ENCODE measurements at places on chromosomes 2 and 18.

DNA sequence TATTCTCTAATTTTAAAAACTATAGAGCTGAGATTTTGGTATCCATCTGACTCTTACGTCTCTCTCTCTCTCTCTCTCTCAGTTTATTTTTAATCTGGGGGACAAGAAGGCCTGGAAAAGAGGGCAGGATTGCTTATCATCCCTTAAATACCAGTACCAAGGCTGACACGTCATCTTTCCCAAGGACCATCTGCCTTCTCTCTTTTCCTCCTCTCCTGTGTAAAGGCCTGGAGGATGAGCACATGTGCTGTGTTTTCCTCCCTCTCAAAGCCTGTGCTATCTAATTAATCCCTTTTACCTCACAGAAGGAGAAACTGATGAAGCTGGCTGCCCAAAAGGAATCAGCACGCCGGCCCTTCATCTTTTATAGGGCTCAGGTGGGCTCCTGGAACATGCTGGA lies 7.3 kb downstream of the IL37 start:
- DNase-seq: no peak

- DNase-seq: no peak
Measured at GRCh38 chr18:75962036-75962572, 532.9 kb downstream of the ZNF516 start.

- no peak for DNase-seq
Measured at GRCh38 chr2:207039225-207039624, 99.9 kb downstream of the CPO start.

GRCh38 chr2:190553254-190553653 lies 18.7 kb upstream of the NEMP2 start:
- DNase-seq: no peak

GRCh38 chr18:9787036-9787435 lies 78.9 kb downstream of the RAB31 start:
- DNase-seq: no peak

- DNase-seq: no peak
Measured at GRCh38 chr2:128305555-128306080, 13.1 kb downstream of the HS6ST1 start.

- no peak for DNase-seq
Measured at GRCh38 chr2:171244970-171245782, 84.5 kb upstream of the TLK1 start.

- DNase-seq: no peak
Measured at GRCh38 chr2:100944617-100945432, 57.3 kb upstream of the RPL31 start.

DNA sequence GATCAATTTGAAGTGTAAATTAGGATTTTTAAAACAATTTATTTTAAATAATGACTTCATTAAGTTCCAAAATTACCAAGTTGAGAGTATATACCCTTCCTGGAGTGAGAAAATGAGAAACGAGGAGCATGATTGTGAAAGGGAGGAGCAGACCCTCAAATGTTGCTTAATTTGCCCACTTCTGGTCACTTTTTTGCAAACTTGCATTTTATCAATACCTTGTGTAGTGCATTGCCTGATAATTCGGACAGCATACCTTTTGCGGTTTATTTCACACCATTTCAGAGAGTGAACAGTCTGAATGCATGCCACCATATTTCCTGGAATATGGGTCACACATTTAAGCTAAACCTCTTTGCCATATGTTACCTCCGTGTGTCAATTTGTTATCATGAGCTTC lies 669.7 kb downstream of the RNF144A start:
- no peak for DNase-seq

DNA sequence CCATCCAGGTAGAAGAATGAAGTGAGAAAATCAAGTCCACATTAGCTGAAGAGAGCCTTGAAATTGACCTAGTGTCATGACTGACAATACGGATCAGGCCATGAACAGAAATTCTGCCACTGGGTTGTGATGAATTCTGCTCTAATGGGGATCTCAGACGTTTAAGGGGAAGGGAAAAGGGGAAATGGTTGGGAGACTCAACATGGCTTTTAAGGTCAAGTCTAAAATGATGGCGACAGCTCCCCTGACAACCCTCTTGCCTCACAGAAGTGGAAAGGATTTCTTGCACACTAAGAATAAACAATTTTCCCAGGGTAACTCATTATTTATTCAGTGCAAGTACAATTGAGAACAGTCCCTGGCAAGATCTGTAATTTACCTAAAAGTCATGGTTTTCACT lies 302.5 kb upstream of the ACVR2A start:
- no peak for DNase-seq

GRCh38 chr2:52658598-52658997 lies 1109.0 kb upstream of the CHAC2 start:
- DNase-seq: no peak

- DNase-seq: no peak
Measured at GRCh38 chr2:4782647-4783046, 909.5 kb upstream of the SOX11 start.

GRCh38 chr2:46439582-46439981 lies 39.8 kb upstream of the TMEM247 start:
- DNase-seq: no peak

DNA sequence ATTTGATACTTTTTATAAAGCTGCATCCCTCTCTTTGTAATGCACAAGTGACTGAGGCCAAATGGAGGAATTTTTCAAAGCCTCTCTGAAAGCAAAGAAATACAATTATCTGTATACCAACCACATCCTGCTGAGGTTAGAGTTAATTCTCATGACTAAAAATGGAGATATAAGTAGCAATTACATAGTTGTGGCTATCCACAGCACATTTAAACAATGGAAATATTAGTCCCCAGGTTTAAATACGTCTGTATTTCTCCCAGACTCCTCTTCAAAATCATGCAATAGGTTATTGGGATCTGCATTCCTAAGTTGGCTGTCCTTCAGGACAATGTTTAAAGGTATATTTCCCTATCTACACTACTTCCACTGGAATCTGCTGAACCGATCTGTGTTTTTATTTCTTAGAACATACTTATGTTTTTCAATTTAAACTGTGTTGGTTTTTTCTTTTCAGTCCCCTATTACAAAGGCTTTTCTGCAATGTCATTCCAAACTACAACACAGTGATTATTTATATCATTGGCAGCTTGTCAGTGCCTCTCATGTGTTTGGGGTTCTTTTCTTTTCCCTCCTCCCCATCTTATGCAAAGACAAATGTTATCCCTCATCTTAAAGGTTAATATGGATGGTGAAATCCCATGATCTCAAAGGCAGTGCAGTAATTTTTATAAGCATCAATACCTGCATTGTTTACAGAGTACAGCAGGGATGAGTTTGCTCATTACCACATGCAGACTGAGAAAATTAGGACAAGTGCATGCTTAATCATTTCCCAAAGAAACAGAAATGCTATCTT lies 134.8 kb upstream of the FSHR start:
- DNase-seq: no peak

GRCh38 chr18:58243401-58243800 lies 199.4 kb downstream of the NEDD4L start:
- no peak for DNase-seq

- no peak for DNase-seq
Measured at GRCh38 chr2:134379293-134379692, 125.4 kb downstream of the MGAT5 start.

- no peak for DNase-seq
Measured at GRCh38 chr2:142940606-142941223, 63.3 kb downstream of the KYNU start.
